Right cardiac atrium (tissue), 5 donors: ENCODE measurements at places on chromosomes 7 and 10. TPM values are rescaled to one million over a fixed set of nuclear protein-coding genes. Genes with fewer than 3 reads are reported as not detected.
A peak's percentile ranks its signal among the peaks of the same experiment; 100 is the strongest.

DNA sequence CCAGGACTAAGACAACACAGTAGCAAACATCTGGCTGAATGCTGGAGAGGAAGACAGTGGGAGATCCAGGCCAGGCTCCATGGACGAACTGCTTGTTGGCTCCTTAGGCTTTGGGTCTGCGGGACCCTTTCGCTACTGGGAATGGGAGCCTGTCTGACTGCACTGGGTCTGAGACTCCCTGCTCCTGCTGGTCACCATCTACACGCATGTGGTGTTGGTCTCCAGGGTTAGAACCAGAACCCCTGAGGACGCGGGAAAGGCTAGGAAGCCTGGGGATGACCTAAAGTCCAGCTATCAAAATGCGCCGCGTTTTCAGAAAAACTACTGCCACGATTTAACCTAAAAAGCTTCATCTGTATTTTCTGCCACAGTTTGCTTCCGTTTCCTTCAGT lies 817 bp upstream of the DNAJB6 start:
- DNase-seq = no peak

CALML3 gene
- total RNA-seq = not detected

GRCh38 chr10:18098201-18098600 lies 42.0 kb upstream of the CACNB2 start:
- DNase-seq = no peak

PLXDC2 gene
- total RNA-seq = 37.4 TPM

- no peak for DNase-seq
Measured at GRCh38 chr7:37245590-37245989, 203.1 kb downstream of the ELMO1 start.

DNA sequence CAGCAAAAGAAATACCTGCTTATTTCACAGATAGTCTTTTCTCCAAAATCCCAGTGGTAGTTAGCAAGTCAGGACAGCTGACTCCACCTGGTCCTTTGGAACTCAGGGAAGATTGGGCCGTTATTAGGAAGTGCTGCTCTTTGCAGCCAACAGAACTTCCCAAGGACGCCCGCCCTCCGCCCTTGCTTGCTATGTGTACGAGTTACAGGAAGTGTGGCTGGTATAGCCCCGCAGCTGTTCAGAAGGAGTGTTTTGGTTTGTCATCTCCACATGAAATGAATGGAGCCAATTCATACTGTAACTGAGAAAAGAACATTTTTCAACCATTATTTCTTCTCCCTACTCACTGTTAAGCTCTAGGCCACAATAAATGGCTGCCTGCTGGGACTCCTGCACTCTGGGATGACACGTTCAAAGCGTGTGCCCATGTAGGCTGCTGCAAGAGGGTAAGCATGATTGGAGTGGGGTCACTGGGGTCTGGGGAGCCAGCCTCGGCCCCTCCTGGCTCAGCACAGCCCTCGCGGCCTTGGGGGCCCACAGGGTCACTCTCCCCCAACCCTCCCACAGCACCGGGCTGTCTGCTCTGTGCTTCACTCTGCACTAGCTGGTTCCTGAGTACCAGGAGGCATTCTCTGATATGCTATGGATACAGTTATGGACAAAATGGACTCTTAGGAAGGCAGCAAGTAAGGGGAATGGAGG lies 244.0 kb downstream of the EBF3 start:
- DNase-seq = no peak

GRCh38 chr7:27203365-27203953 lies 3.6 kb upstream of the HOXA13 start:
- no peak for DNase-seq

- peak; percentile 88 for DNase-seq
Measured at GRCh38 chr7:30845426-30846135, 66.1 kb upstream of the AQP1 start.
